ENCODE measurements at places on chromosomes 6 and 20.

DNA sequence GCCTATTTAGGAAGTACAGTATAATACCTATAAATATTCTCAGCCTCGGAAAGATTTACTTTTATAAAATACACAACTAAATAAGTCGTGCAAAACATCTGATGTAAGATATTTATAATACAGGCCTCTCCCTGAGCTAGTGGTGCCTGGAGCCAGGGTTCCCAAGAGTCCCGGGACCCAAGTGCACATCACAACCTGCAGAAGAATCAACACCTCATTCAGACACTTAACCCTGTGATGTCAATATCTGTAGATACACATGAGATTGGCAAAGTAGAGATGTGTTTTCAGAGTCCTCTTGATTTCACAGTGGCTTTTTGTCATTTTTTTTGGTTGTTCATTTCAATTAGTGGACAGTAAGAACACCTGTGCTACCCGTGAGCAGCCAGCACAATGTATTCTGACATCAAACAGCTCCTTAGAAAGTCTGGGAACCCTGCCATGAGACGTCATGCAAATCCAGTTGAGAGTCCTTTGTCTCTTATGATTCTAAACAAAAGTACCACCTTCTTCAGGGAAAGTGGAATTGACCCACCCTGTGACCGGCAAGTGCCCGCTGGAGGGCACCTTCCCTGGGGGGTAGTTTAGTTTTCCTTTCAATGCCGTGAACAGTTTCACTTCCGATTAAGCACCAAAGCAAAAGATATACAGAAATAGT, 101.6 kb downstream of the DACT2 start:
- DNase-seq = no peak

DNA sequence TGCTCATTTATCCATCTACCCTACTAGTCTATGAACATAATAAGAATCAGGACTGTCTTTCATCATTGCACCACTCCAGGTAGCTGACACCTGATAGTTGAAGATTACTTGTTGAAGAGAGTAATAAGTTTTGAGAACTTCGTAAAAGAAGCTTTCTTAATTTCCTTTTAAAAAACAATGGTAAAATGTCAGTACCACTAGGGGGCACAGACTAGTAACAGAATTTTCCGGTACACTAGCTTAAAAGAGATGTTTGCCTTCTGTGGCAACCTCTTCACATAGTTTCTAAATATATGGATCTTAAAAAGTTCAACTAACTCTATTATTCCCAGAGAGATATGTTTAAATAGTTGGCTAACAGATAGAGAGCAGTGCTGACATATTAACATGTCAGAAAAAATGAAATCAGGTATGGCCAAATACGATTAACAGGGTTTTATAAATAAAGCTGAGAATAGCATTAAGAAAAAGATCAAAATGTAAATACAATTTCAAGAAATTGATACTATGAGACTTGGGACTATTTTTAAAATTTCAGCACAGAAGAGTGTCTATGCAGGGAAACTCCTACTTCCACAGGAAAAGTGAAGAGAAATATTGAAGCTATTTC, 5.4 kb upstream of the KCNQ5 start:
- no peak for DNase-seq

DNA sequence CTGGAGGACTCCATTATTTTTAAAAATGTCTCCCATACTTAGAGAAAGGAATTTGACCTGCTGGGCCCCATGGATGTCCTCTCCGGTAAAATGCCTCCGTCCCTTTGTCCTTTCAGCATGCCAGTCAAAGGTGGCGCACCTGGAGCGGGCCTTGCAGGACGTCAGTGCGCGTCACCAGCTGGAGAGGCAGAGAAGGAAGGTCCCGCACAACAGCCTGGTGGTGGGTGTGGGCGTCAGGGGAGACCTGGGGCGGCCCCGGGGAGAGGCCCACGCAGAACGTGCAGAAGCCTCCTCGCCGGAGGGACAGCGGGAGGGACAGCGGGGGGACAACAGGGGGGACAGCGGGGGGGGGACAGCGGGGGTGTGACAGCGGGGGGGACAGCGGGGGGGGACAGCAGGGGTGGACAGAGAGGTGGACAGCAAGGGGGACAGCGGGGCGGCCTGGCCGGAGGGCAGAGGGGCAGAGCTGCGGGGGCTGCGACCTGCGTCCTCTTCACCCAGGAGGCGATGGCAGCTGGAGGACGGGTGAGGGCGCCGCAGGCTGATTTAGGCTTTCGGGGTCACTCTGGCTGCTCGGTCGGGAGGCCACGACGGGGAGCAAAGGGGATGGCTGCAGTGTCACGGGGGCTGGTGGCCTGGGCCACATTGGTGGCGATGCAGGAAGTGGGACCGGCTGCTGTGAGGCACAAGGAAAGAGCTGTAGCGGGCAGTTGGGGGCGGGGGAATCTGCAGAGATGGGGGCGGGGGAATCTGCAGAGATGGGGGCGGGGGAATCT, 859 bp upstream of the KIF25 start:
- no peak for DNase-seq

GRCh38 chr6:106125925-106126435, 39.8 kb downstream of the PRDM1 start:
- no peak for DNase-seq

GRCh38 chr6:10341605-10342004, 73.3 kb downstream of the TFAP2A start:
- DNase-seq = no peak

DNA sequence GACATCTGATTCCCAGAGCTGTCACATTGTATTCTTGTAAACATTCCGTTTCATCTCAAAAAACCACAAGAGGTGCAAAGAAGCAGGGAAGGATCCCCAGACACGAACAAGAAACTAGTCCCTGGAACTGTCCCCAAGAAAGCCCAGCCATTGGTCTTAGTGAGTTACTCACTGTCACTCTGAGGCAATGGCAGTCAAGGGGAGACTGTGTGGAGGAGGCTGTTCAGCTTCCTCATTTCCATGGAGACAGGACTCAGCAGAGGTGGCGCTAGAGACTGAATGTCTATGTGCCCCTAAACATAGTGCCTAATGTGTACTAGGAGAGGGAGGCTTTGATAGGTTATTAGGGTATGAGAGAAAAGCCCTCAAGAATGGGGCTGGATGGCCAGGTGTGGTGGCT, 11.1 kb downstream of the ULBP1 start:
- DNase-seq = no peak

GRCh38 chr20:63091901-63092659, 85.3 kb upstream of the BHLHE23 start:
- DNase-seq = no peak
